HT1080 (cell line): ENCODE measurements at places on chromosomes 1 and 21. TPM values are rescaled to one million over a fixed set of nuclear protein-coding genes. Genes with fewer than 3 reads are reported as not detected.

Gene LRRC38
- 0.43 and 0.71 TPM in 2 replicates for total RNA-seq

Gene FAM72A
- 9.0 and 15.0 TPM in 2 replicates for total RNA-seq

Gene ADGRL2
- 21.6 and 27.2 TPM in 2 replicates for total RNA-seq

Gene KIF2C
- 69.9 and 75.6 TPM in 2 replicates for total RNA-seq

GRCh38 chr1:110645211-110645610, 29.5 kb downstream of the KCNA3 start:
- DNase-seq, result no peak

- peak; percentile 58 for DNase-seq
These were observed 8.0 kb upstream of the B4GALT3 start for GRCh38 chr1:161185282-161185682.

- DNase-seq, result no peak
These were observed 533.0 kb upstream of the PRMT6 start for GRCh38 chr1:106523497-106523896.

GRCh38 chr1:51341876-51342496, 11.6 kb upstream of the TTC39A start:
- peak; percentile 13 for DNase-seq

GRCh38 chr1:117030271-117030877, 28.8 kb downstream of the CD101 start:
- DNase-seq, result peak; percentile 40

DNA sequence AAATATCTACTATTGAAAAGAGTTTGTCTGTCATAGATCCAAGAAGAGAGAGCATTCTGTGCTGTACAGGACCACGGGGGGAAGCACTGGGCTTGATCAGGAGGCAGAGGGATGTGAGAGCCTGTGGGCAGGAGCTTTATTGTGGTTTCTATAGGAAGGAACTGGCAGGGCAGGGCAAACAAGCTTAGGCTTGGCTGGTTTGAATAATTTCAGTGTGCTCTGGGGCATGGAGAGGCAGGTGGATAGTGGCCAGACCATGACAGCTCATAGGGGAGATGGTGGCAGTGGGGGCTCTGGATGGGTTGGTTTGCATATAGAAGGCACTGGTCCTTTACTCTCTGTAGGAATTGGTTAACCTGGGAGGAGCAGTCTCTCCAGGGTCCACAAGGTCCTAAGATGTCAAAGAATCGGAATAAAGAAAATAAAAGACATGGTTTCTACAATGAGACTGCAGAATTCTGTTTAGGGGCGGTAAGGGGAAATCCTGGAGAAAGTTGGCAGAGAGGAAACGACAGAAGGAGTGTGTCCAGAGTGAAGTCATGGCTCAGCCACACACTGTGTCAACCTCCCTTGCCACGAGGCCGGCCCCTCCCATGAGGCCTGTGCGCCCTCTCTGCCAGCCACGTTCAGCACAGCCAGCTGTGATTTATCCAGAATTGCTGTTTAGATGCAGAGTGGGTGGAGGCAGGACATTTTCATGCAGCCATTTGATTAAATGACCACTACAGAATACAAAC, 81.7 kb upstream of the PGBD5 start:
- DNase-seq, result no peak

- DNase-seq, result peak; percentile 43
These were observed 98.4 kb downstream of the TTLL7 start for GRCh38 chr1:83900524-83900923.

DNA sequence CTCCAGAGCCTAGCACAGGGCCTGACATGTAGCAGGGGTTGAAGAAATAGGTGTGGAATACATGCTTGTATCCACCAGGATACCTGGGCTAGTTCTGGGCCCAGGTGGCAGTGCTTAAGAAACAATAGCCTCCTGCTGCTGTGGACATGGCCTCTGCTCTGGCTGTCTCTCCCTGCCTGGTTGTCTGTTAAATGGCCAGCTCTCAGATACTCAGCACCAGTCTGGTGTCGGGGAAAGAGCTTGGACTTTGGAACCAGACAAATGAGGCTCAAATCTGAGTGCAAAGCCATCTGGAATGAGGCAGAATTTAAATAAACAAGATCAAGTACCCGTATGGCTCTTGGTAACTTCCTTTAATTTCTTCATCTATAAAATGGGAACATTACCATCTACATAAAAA, 31.5 kb downstream of the SESN2 start:
- no peak for DNase-seq

- no peak for DNase-seq
These were observed 80.3 kb downstream of the TMEM200B start for GRCh38 chr1:29043274-29043965.

DNA sequence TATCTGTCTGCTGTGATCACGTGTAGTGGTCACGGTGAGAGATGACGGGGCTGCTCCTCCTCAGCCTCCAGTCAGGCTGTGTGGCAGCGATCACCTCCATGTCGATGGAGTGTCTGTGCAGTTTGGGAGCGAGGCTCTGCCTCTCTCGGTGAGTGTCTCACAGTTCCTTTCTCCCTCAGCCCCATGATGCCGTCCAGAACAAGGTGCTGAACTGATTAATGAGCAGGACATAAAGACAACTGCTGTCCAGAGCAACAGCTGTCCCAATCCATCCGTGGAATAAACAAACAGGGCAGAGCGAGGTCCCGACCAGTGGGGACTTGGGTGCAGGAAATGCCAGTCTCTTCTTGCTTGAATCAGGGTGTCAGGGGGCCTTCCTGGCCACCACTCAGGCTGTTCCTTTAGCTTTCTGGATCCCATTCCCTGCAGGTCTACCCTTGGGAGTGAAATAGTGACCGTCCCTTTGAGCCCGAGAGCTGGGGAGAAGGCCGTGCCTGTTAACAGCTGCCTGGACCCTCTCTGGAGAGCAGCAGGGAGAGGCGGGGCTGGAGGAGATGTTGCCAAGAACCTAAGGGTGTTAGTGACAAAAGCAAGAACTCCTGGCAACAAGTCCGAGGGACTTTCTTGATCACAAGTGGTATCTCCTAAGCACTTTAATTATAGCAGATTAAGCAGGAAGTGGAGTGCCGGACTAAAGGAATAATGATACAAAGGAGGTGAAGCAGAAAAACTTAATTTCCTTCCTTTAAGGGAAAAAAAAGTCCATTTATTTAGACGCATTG, 443.9 kb downstream of the KIF26B start:
- DNase-seq, result no peak

- no peak for DNase-seq
These were observed 26.2 kb upstream of the KNCN start for GRCh38 chr1:46577671-46578070.
